Amygdala (tissue), 56 donors: ENCODE measurements at places on chromosomes 1 and 21.

GRCh38 chr1:47679301-47679791, 241.5 kb downstream of the FOXD2 start:
- no peak for DNase-seq

DNA sequence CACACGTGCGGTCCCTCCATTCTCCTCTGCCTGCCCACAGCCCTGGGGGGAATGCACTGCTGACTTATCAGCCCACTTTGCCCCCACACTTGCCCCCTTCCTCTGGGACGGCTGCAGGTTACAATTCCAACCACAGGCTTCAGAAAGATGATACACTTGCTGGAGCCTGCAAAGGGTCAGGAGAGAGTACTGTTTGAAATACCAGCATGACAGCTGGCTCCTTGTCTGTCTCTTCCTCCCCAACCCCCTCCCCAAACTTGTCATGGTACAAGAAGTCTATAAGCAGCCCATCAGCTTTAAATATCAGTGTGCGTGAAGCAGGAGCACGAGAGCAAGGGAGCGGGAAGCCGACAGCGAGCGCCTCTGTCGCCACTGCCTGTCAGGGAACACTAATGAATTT, 62.4 kb downstream of the ERI3 start:
- no peak for DNase-seq

DNA sequence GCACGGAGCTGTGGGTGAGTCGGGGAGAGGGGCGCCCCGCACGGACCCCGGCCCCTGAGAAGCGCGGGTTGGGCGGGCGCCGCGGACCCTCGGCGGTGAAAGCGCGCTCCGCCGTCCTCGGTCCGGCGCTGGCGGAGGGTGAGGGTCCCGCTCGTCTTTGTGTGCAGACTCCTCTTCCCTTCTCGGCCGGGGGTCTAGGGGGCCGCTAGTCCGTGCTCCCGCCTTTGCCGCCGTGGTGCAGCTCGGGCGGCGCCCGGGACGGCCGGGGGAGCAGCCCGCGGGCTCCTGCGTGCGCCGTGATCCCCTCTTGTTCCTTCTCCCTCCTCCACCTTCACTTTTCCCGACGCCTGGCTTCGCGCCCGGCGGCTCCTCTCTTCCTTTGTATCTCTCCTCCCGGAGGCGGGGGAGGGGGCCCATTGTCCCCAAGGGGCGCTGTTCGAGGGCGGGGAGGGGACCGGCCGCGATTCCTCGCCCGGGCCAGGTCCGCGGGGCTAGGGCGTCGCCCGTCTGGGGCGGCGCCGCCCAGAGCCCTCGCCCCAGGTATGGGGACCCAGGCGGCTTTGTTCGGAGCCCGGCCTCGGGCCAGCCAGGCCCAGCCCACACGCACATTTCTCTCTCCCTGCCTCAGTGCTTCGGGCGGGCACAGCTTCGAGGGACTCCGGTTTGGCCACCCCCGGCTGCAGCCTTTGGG, 519 bp downstream of the FNBP1L start:
- no peak for DNase-seq

GRCh38 chr21:45294509-45295291, 7.0 kb upstream of the POFUT2 start:
- no peak for DNase-seq

GRCh38 chr1:100543640-100544039, 5.7 kb downstream of the GPR88 start:
- DNase-seq, result no peak

GRCh38 chr1:4108331-4108730, 208.3 kb upstream of the C1orf174 start:
- DNase-seq, result no peak

DNA sequence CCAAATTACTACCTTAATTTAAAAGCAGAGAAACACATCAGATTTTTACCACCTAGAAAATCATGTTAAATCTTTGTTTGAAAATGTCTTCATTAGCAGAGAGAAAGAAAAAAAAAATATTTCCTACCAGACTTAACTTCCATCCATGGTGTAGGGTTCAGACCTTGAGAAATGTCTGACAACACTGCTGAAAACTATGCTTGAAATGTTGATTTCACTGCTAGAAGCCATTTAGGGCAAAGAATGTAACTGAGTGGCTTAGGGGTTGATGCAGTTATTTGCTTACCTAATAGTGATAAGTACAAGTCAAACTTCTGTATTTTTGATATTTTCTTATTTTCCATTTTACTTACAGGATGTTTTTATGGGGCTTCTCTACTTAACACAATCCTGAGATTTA, 495.6 kb upstream of the NEGR1 start:
- DNase-seq, result no peak

- no peak for DNase-seq
Observed at GRCh38 chr1:201507360-201507675, 395 bp upstream of the CSRP1 start.

GRCh38 chr1:61337981-61338848, 255.9 kb downstream of the NFIA start:
- peak; percentile 69 for DNase-seq

DNA sequence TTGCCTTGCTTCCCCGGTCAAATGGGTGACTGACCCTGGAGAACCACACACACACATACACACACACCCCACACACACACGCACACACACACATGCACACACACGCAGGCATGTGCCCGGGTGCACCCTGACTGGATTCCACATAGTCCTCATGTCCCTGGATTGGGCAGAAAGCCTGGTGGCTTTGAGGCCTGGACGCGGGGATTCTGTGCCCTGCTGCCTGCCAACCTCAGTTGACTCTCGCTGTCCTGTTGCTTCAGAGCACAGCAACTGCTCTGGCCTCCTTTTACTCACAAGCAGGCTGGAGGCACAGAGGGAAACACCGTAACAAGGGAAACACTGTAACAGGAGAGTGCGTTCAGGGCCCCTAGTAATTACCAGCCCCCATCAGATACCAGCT, 6.4 kb downstream of the RORC start:
- DNase-seq, result no peak

DNA sequence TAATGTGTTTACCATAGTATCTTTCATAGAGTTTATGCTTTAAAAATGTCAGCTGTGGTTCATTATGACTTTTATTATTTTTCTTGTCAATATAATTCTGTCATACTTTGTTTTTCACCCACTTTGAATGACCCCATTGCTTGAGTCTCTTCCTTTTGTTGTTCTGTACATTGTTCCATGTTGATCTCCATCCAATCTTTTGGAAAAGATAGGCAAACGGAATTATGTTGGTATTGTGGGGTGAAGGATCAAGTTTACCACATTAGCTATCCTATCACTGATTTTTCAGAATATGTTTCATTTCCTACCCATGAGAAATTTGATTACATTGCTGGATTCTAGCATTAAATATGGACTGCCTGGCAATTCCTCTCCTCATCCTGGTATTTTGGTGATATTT, 196.6 kb downstream of the NFIA start:
- DNase-seq, result no peak

- no peak for DNase-seq
Observed at GRCh38 chr1:20662110-20662475, 924 bp upstream of the DDOST start.

- no peak for DNase-seq
Observed at GRCh38 chr1:46492871-46493270, 3.2 kb downstream of the DMBX1 start.

GRCh38 chr1:183567584-183567983, 22.7 kb downstream of the NCF2 start:
- DNase-seq, result no peak

- no peak for DNase-seq
Observed at GRCh38 chr1:71154429-71154828, 73.6 kb upstream of the ZRANB2 start.

- DNase-seq, result peak; percentile 59
Observed at GRCh38 chr1:112674986-112675727, 698 bp downstream of the MOV10 start.

GRCh38 chr21:40732253-40733023, 114.5 kb downstream of the DSCAM start:
- no peak for DNase-seq

DNA sequence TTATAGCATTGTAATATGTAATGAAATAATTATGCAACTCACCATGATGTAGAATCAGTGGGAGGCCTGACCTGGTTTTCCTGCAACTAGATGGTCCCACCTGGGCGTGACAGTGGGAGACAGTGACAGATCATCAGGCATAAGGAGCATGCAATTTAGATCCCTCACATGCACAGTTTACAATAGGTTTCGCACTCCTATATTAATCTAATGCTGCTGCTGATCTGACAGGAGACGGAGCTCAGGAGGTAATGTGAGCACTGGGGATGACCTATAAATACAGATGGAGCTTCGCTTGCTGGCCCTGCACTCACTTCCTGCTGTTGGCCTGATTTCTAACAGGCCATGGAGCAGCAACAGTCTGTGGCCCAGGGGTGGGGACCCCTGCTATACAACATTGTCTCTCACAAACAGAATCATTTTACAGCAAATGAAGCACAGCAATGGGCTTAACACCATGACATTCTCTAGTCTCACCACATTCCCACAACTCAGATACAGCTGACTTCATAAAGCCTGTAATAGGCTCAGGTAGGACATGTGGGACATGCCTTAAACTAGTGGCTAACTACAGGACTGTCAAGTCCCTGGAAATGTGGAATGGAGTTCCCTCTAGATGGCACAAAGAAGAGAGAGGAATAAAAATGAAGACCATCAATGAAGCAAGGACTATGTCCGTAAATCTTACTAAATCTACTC, 40.7 kb upstream of the SLC5A9 start:
- DNase-seq, result no peak

- DNase-seq, result no peak
Observed at GRCh38 chr1:91507328-91507727, 6.7 kb downstream of the CDC7 start.

- no peak for DNase-seq
Observed at GRCh38 chr1:39255222-39255621, 50.7 kb downstream of the MACF1 start.

DNA sequence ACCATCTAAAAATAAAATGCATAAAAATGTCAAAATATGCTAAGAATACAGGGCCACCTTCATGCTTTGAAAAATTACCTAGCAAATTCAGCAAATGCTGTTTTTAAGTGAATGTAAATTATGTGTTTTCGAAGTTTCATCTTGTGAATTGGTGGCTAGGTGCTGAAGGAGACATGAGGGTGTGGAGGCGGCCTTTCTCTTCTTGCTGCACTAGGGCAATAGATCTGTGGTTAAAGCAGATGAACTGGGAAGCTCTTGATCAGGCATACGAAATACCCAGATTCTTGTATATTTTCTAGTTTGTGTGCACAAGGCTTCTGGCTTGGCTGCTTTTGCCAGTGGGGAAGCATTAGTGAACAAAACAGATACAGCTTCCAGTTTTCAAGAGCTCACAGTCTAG, 224.5 kb downstream of the ST6GALNAC3 start:
- no peak for DNase-seq

DNA sequence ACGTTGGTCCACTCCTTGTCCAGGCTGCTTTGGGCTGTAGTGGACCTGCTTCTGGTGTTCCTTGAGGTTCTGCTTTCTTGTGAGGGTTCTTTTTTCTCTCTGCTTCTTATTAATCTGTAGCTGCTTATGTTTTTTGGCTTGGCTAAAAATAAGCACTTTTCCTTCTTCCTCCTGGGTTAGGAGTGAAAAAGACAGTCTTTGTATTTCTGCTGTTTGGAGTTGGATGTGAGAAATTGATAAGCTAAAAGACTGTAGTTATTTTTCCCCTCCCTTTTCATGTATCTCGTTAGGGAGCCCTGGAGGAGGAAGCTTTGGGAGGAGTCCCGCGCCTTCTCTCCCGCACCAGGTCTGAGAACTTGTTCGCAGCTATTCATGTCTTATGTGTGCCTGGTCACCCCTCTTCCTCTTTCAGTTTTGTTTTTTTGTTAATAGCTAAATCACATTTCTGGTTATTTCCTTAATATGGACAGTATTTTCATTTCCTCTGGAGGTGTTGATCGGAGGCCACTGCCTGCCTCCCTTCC, 79.0 kb downstream of the GALNT2 start:
- DNase-seq, result no peak

GRCh38 chr1:33420870-33421775, 9.8 kb downstream of the PHC2 start:
- DNase-seq, result no peak

GRCh38 chr1:184039126-184039525, 1.6 kb upstream of the COLGALT2 start:
- DNase-seq, result no peak

- no peak for DNase-seq
Observed at GRCh38 chr1:116330846-116331245, 42.2 kb upstream of the ATP1A1 start.

DNA sequence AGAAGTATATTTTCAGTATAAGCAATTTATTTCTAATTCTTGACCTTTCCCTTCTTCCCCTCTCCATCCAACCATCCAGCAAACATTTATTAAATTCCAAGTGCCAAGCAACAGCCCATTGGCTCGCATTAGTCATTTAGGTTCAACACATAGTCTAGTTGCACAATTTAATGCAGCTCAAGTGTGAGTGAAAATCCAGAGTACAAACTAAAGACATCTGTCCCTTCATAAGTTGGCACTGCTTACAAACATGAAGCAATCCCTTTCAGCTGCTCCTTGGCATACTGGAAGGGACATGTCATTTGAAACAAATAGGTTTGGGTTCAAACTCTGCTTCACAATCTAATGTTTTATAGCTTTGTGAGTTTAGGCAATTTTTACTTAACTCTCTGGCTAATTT, 10.7 kb downstream of the CASQ2 start:
- DNase-seq, result no peak
